ENCODE measurements at places on chromosomes 11 and 22.

GRCh38 chr11:113119074-113119473 is 157.9 kb downstream of the NCAM1 start:
- no peaks in the 10 kb centered on the region for H3K4me1 ChIP-seq
- no peak overlapping the region for H3K4me3 ChIP-seq
- DNase-seq = no peak
- no peaks in the 10 kb centered on the region for H3K36me3 ChIP-seq

DNA sequence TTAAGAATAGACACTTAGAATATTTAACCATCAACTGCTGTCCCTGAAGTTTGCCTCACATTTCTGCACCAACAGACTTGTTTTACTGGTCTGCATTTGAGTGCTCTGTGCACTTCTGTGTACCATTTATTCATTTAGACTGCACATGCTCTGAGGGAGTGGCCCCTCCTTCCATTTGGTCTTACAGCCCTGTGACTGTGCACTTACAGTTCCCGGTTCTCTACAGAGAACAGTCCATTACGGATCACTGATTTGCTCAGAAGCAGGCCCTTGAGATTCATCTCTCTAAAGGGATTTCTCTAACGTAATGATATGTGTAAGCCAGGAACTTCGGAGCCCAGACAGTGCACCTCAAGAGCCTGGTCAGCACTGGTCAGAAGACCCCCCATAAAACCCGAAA is 247.3 kb upstream of the BLID start:
- no peaks in the 10 kb centered on the region for H3K36me3 ChIP-seq
- H3K27ac ChIP-seq = no peak overlapping the region
- DNase-seq = no peak
- peaks cover 2% of the 10 kb centered on the region for H3K27me3 ChIP-seq
- no peak overlapping the region for H3K4me3 ChIP-seq

DNA sequence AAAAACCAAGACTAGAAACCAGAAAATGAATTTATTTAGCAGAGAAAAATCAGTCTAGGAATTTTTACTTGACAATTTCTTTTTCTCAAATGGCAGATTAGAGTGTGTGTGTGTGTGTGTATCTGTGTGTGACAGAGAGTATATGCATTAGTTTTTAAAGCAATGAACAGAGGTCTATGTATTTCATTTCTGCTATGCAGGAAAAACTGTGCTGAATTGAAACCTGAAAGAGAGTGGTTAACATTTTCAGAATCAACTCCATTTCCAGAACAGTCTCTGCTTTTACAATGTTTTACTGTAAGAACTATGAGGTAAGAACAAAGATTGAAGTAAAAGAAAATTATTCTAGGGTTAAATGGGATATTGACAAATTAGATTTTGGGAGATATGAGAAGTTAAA is 114.8 kb downstream of the GRM5 start:
- no peak for DNase-seq
- H3K4me1 ChIP-seq = no peaks in the 10 kb centered on the region
- no peaks in the 10 kb centered on the region for H3K27me3 ChIP-seq
- no peak overlapping the region for H3K27ac ChIP-seq
- H3K4me3 ChIP-seq = no peak overlapping the region

GRCh38 chr11:95778699-95779098 is 10.9 kb downstream of the FAM76B start:
- peaks cover 97% of the 10 kb centered on the region for H3K36me3 ChIP-seq
- peaks cover 40% of the 10 kb centered on the region for H3K4me1 ChIP-seq
- no peak overlapping the region for H3K4me3 ChIP-seq
- no peaks in the 10 kb centered on the region for H3K27me3 ChIP-seq

- H3K36me3 ChIP-seq = no peaks in the 10 kb centered on the region
- no peaks in the 10 kb centered on the region for H3K4me1 ChIP-seq
- H3K27me3 ChIP-seq = no peaks in the 10 kb centered on the region
- no peak for DNase-seq
- no peak overlapping the region for H3K27ac ChIP-seq
These were observed 61.6 kb downstream of the CASP12 start for GRCh38 chr11:104836691-104837090.

- H3K4me3 ChIP-seq = no peak overlapping the region
- H3K36me3 ChIP-seq = peaks cover 19% of the 10 kb centered on the region
- no peaks in the 10 kb centered on the region for H3K27me3 ChIP-seq
- no peak overlapping the region for H3K27ac ChIP-seq
- no peak for DNase-seq
- peaks cover 26% of the 10 kb centered on the region for H3K4me1 ChIP-seq
These were observed 16.2 kb upstream of the ESAM start for GRCh38 chr11:124778281-124778680.

- no peak overlapping the region for H3K4me3 ChIP-seq
- no peaks in the 10 kb centered on the region for H3K27me3 ChIP-seq
- H3K4me1 ChIP-seq = peaks cover 47% of the 10 kb centered on the region
These were observed 3.0 kb downstream of the SSTR3 start for GRCh38 chr22:37209140-37209845.

DNA sequence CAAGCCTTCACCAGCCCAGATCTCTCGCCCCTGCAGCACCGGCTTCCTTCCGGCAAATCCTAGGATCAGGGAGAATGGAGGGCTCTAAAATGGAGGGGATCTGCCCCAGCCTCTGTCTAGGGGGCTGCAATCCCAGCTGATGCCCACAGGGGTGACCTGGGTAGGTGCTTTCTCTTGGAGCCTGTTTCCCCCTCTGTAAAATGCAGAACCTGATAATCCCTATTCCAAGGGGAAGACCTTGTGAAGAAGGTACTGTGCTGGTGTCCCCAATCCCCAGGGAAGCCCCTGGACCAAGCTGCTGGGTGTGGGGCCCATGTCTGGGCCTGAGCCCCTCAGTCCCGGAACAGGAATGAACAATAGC is 2.8 kb downstream of the EMID1 start:
- no peak overlapping the region for H3K27ac ChIP-seq
- no peaks in the 10 kb centered on the region for H3K36me3 ChIP-seq
- peaks cover 7% of the 10 kb centered on the region for H3K4me1 ChIP-seq
- DNase-seq = no peak

DNA sequence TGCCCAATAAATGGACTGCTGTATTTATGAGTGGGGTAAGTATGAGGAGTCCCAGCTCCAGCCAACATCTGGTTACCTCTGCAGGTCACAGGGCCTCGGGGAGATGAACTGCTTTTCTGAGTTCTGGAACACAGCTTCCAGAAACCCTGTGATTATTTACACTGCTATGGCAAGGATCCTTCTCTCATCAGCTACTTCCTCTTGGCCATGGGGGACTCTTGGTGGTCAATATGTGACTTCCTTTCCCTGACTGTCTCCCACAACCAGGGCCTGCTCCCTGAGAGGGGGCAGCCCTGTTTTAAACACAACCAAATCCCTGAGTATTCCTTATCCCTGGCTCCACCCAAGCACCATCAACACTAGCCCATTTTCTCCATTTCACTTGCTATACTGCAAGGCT is 10.0 kb downstream of the RHOG start:
- H3K4me1 ChIP-seq = peaks cover 84% of the 10 kb centered on the region
- DNase-seq = no peak
- no peak overlapping the region for H3K4me3 ChIP-seq
- peaks cover 99% of the 10 kb centered on the region for H3K36me3 ChIP-seq
- H3K27me3 ChIP-seq = no peaks in the 10 kb centered on the region

GRCh38 chr11:64919627-64920026 is 2.6 kb upstream of the ATG2A start:
- no peak overlapping the region for H3K27ac ChIP-seq
- H3K36me3 ChIP-seq = peaks cover 6% of the 10 kb centered on the region
- H3K27me3 ChIP-seq = no peaks in the 10 kb centered on the region
- DNase-seq = no peak

GRCh38 chr11:129382583-129382982 is 6.9 kb downstream of the BARX2 start:
- H3K4me3 ChIP-seq = no peak overlapping the region
- H3K27me3 ChIP-seq = peaks cover 60% of the 10 kb centered on the region
- no peak overlapping the region for H3K27ac ChIP-seq
- DNase-seq = no peak
- no peaks in the 10 kb centered on the region for H3K4me1 ChIP-seq
- no peaks in the 10 kb centered on the region for H3K36me3 ChIP-seq

GRCh38 chr22:46483353-46483752 is 54.1 kb downstream of the CELSR1 start:
- no peak overlapping the region for H3K4me3 ChIP-seq
- H3K4me1 ChIP-seq = peaks cover 13% of the 10 kb centered on the region
- H3K27ac ChIP-seq = peak overlapping the region; percentile 18
- peaks cover 18% of the 10 kb centered on the region for H3K27me3 ChIP-seq
- no peak for DNase-seq

DNA sequence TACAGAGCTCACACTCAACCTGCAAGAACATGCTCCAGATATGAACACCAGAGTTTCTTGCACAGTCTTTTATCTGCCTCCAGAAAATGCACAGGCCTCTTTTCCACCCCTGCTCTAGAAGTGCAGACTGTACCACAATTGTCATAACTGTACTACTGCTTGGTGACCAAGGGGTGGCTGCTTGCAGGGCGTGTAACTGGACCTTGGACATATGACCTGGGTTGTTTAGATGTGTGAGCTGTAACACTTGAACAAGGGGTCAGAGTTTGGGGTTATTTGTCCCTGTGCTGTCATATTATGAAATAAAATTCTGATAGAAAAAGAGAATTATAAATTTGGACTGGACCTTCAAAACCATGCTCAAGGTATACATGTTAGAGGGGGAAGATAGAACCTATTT is 1185.5 kb downstream of the FAM181B start:
- no peaks in the 10 kb centered on the region for H3K27me3 ChIP-seq
- DNase-seq = no peak
- no peaks in the 10 kb centered on the region for H3K36me3 ChIP-seq
- H3K4me1 ChIP-seq = no peaks in the 10 kb centered on the region

GRCh38 chr11:22079133-22079872 is 113.6 kb upstream of the ANO5 start:
- H3K36me3 ChIP-seq = no peaks in the 10 kb centered on the region
- H3K4me3 ChIP-seq = no peak overlapping the region
- no peaks in the 10 kb centered on the region for H3K4me1 ChIP-seq
- DNase-seq = no peak
- no peak overlapping the region for H3K27ac ChIP-seq
- no peaks in the 10 kb centered on the region for H3K27me3 ChIP-seq

- no peaks in the 10 kb centered on the region for H3K36me3 ChIP-seq
- peaks cover 5% of the 10 kb centered on the region for H3K4me1 ChIP-seq
- H3K4me3 ChIP-seq = no peak overlapping the region
These were observed 8.8 kb upstream of the PLA2G3 start for GRCh38 chr22:31148953-31149627.

- peaks cover 14% of the 10 kb centered on the region for H3K27me3 ChIP-seq
- no peak for DNase-seq
- H3K4me3 ChIP-seq = no peak overlapping the region
These were observed 37.7 kb upstream of the BLID start for GRCh38 chr11:122153746-122154145.

- no peaks in the 10 kb centered on the region for H3K36me3 ChIP-seq
- no peak for DNase-seq
- H3K27me3 ChIP-seq = no peaks in the 10 kb centered on the region
These were observed 538.1 kb upstream of the API5 start for GRCh38 chr11:42773729-42774128.

DNA sequence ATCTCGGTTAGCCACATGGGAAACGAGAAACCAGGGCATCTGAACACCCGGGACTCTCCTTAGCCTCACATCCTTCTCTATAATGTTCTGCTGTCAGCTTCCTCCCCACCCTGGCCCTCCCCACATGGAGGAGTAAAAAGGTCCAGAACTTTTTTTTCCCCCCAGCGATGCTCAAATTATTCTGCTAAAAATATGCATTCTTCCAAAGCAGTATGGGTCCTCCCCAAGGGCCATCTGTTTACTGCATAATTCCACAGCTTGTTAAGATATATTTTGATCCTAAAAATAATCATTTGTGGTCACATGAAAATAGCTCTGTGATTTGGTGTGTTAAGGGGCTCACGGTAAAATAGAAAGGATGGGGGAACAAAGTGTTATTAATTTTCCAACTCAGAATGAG is 281.5 kb upstream of the NARS2 start:
- no peaks in the 10 kb centered on the region for H3K4me1 ChIP-seq
- DNase-seq = no peak
- peaks cover 7% of the 10 kb centered on the region for H3K27me3 ChIP-seq
- H3K27ac ChIP-seq = no peak overlapping the region
- no peak overlapping the region for H3K4me3 ChIP-seq
- no peaks in the 10 kb centered on the region for H3K36me3 ChIP-seq

GRCh38 chr11:82776377-82776776 is 42.7 kb upstream of the FAM181B start:
- no peaks in the 10 kb centered on the region for H3K4me1 ChIP-seq
- H3K36me3 ChIP-seq = no peaks in the 10 kb centered on the region
- peaks cover 3% of the 10 kb centered on the region for H3K27me3 ChIP-seq

DNA sequence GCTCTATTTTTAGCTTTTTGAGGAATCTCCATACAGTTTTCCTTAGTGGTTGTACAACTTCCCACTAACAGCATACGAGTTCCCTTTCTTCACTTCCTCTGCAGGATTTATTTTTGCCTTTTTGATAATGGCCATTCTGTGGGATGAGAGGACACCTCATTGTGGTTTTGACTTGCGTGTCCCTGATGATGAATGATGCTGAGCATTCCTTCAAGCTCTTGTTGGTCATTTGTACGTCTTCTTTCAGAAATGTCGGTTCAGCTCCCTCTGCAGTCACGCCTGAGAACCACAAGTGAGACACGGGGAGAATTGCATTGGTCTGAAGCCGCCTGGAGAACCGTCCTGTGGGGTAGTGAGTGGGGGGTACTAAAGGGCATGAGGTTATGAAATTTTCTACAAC is 2.0 kb upstream of the KRTAP5-10 start:
- no peaks in the 10 kb centered on the region for H3K4me1 ChIP-seq
- H3K27me3 ChIP-seq = peaks cover 52% of the 10 kb centered on the region
- H3K36me3 ChIP-seq = no peaks in the 10 kb centered on the region

DNA sequence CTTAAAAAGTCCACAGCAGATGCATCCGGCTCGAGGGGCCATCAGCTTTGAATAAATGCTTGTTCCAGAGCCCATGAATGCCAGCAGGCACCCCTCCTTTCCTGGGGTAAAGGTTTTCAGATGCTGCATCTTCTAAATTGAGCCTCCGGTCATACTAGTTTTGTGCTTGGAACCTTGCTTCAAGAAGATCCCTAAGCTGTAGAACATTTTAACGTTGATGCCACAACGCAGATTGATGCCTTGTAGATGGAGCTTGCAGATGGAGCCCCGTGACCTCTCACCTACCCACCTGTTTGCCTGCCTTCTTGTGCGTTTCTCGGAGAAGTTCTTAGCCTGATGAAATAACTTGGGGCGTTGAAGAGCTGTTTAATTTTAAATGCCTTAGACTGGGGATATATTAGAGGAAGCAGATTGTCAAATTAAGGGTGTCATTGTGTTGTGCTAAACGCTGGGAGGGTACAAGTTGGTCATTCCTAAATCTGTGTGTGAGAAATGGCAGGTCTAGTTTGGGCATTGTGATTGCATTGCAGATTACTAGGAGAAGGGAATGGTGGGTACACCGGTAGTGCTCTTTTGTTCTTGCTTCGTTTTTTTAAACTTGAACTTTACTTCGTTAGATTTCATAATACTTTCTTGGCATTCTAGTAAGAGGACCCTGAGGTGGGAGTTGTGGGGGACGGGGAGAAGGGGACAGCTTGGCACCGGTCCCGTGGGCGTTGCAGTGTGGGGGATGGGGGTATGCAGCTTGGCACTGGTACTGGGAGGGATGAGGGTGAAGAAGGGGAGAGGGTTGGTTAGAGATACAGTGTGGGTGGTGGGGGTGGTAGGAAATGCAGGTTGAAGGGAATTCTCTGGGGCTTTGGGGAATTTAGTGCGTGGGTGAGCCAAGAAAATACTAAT is 1.9 kb downstream of the NEAT1 start:
- peaks cover 58% of the 10 kb centered on the region for H3K4me1 ChIP-seq
- peak overlapping the region; percentile 100 for H3K4me3 ChIP-seq
- DNase-seq = peak; percentile 80
- peak overlapping the region; percentile 100 for H3K27ac ChIP-seq
- H3K27me3 ChIP-seq = peaks cover 2% of the 10 kb centered on the region
- peaks cover 80% of the 10 kb centered on the region for H3K36me3 ChIP-seq

Measured in activated T-cell treated with anti-CD3 and anti-CD28 coated beads, Interleukin-2, amount 50 U/mL, for 24 hours (primary cell).